Endothelial cell (in vitro differentiated cells): ENCODE measurements at places on chromosomes 6 and 20.

DNA sequence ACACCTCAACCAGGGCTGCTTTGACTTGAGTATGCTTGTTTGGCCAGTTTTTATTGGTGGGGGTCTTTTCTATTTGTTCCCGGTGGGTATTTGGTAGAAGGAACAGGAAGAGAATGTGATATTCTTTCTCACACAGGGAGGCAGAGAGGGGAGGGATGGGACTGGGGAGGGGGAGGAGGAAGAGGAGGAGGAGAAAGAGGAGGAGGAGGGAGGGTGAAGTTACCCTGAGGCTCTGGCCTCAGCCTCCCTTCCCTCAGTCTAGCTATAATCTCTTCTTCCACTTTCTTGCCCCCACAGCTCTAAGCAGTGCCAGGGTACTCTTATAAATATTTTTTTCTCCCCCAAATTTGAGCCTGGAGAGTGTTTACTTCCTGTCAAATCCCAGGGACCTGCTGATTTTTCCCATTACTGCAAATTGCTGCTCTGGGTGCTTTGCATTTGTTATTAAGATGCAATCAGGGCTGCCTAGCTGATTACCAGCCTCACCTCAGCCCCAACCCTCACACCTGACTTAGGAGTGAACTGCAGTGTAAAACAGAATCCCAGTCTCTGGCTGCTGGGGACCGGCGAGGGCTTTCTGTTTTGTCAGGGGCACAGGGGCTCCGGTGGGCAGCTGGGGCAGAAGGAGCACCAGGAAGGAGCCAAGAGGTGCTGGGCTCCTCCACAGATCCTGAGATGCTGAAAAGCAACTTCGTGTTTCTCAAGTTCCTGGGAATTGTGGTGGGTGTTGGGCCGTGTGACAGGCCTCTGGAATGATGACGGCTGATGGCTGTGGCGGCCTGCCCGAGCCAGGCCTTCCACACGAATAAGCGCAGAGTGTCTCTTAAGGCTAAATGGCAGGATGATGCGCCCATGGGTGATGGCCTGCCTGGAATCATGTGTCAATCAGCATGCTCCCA, 141.4 kb downstream of the CD83 start:
- no peak for DNase-seq

GRCh38 chr6:46629691-46630090, 22.9 kb downstream of the CYP39A1 start:
- no peak for DNase-seq

- no peak for DNase-seq
Measured at GRCh38 chr6:139402876-139403386, 28.5 kb upstream of the CITED2 start.

- no peak for DNase-seq
Measured at GRCh38 chr20:55778796-55779195, 226.5 kb downstream of the CBLN4 start.

GRCh38 chr20:34250005-34250404, 8.8 kb downstream of the ASIP start:
- no peak for DNase-seq

DNA sequence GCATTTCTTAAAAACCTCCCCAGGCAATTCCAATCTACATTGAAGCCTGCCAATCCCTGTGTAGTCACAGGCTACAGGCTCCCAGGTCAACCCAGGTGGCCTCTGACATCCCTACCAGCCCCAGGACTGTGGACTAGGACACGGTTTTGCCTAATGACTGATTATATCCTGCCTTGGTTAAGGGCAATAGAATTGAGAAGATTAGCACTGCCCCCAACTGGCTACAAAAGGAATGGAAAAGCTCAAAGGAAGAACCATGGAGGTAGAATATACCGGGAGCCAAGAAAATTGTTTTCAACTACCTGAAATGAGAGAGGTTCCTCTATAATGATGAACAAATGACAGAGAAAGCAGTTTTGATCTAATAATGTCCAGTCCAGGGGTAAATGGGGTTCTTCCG, 421.1 kb upstream of the AGPAT4 start:
- no peak for DNase-seq

DNA sequence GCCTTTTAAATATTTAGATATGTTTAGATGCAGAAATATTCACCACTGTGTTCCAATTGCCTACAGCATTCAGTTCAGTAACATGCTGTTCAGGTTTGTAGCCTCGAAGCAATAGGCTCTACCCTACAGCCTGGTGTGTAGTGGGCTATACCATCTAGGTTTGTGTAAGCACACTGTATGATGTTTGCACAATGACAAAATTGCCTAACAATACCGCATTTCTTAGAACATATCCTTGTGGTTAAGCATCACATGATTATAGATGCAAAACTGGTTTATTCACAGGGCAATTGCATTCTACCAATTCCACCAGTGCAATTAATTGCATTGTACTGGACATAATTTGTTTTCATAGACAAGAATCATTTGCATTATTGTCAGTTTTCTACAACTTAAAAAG, 7.9 kb upstream of the SLC22A16 start:
- DNase-seq, result no peak

DNA sequence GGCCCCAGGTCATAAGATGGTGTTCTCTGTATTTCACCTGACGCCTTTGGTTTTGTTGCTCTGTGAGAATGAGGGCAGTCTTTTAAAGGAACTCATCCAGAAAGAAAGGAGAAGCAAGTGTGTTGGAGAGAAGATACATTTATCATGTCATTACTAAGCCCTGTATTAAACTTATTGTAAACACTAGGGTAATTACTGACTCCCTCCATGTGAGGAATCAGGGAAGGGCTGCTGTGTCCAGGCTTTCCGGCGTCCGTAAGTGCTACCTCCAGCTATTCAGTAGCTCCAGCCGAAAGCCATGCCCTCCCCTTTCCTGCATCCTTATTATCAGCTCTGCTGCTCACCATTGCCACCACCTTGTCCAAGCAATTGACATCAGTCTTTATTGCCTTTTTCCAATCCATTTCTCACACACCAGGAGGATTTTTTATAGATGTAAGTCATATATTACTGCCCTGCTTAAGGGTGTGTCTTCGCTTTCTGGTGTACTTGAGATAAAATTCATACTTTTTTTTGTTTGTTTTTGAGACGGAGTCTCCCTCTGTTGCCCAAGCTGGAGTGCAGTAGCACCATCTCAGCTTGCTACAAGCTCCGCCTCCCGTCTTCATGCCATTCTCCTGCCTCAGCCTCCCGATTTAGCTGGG, 94.7 kb downstream of the RPP40 start:
- no peak for DNase-seq

GRCh38 chr6:88983532-88983931, 20.1 kb upstream of the RNGTT start:
- peak; percentile 48 for DNase-seq

DNA sequence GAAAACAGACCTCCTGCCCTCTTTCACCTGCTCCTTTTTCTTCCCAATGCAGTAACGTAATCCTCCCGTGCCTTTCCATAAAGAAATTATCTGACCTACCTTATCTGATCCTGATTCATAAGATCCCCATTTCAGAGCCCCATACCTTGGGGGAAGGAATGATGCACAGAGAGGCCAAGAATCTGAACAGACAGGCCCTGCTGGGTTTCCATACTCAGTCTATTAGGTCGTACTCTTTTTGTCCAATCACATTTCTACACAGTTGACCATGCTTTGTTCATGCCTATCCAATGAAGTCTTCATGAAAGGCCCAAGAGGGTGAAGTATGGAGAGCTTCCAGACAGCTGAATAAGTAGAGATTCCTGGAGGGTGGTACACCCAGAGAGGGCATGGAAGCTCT, 25.3 kb downstream of the SRPK1 start:
- no peak for DNase-seq

DNA sequence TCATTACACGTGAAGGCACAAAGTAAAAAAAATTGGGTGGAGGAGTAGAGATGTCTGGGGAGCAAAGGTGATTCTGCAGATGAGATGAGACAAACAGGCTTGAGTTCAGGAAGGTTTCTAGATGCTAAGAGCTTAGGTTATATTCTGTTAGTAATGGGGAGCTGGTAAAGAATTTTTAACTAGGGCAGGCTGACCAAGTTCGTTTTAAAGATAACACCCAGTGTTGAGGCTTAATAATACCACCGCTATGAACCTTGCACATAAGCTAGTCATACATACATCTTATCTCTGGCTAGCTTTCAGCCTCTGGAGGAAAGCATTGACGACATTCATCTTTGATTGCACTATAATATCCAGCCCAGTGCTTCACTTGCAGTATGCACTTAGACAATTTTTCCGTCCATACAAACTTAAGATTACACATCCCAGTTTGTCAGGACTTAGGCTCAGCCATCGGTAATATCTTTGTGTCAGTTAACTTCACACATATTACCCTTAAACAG, 12.1 kb downstream of the NHSL1 start:
- DNase-seq, result no peak

DNA sequence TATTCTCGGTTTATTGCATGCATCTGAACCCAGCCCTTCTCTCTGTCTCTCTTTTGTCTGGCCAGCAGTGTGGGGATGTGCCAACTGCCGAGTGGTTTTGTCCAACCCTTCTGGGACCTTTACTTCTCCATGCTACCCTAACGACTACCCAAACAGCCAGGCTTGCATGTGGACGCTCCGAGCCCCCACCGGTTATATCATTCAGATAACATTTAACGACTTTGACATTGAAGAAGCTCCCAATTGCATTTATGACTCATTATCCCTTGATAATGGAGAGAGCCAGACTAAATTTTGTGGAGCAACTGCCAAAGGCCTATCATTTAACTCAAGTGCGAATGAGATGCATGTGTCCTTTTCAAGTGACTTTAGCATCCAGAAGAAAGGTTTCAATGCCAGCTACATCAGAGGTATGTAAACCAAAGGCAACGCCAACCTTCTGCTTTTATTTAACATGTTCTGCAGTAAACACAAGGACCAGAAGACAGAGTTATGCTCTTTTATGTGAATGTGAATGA, 65.8 kb downstream of the ADGRG6 start:
- no peak for DNase-seq

DNA sequence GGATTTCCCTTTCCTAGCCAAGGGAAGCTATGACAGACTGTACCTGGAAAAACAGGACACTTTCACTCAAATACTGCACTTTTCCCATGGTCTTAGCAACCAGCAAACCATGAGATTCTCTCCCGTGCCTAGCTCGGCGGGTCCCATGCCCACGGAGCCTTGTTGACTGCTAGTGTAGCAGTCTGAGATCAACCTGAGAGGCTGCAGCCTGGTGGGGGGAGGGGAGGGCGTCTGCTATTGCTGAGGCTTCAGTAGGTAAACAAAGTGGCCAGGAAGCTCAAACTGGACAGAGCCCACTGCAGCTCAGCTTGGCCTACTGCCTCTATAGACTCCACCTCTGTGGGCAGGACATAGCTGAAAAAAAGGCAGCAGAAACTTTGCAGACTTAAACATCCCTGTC, 61.8 kb downstream of the EPM2A start:
- DNase-seq, result no peak

DNA sequence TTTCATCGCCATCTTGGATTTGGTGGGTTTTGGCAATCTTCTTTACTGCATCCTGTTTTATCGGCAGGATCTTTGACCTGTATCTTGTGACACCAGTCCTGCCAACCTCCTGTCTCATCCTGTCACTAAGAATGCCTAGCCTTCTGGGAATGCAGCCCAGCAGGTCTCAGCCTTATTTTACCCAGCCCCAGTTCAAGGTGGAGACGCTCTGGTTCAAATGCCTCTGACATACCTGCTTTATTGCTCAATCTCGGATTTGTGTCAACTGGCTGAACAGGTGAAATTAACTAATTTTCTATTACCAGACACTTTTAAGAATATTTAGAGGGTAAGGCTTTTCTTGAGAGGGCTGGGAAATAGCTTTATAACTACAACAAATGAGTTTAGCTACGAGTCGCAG, 102.5 kb downstream of the SASH1 start:
- no peak for DNase-seq

DNA sequence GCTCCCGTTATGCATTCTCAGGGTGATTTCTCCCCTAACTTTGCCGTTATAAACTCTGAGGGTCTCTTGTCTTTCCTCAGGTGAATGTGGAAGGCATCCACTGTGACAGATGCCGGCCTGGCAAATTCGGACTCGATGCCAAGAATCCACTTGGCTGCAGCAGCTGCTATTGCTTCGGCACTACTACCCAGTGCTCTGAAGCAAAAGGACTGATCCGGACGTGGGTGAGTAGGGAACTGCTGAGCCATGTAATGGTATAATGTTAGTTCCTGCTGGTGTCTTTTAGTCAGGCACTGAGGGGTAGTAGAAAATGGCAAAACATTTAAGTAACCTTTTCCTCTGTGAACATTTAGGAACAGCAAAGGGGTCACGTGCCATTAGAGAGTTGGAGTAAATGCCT, 395.4 kb downstream of the ARHGAP18 start:
- DNase-seq, result no peak

DNA sequence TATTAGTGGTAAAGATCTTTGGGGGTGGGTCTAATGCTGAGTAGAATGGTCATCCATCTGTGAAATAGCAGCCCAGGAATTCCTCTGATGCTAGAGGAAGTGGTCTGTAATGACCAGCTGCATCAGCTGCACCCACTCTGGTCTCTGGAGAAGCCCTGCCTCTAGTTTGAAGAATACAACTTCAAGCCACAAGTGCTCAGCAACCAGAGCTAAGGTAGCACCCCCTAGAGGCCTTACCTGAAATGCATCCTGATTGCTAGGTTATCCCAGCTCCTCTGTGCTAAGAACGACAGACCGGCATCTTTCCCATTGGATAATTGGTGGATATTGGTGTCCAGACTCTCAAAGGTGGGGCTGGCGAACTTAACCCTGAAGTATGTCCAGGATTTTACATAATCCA, 58.2 kb downstream of the DNAH8 start:
- DNase-seq, result peak; percentile 31

GRCh38 chr20:45096781-45097180, 4.1 kb downstream of the KCNS1 start:
- DNase-seq, result no peak

DNA sequence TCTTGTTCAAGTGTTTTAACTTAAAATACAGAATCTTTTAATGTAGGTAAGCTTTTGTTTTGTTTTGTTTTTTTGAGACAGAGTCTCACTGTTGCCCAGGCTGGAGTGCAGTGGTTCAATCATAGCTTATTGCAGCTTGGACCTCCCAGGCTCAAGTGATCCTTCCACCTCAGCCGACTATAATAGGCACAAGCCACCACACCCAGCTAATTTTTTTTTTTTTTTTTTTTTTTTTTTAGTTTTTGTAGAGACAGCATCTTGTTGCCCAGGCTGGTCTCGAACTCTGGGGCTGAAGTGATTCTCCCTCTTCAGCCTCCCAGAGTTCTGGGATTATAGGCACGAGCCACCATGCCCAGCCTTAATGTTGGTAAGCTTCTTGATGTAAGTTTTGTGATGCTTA, 3.3 kb downstream of the EFHC1 start:
- DNase-seq, result no peak
